ENCODE measurements at places on chromosomes 2 and 18. TPM values are rescaled to one million over a fixed set of nuclear protein-coding genes. Genes with fewer than 3 reads are reported as not detected.

TUBA4B gene
- polyA plus RNA-seq: 4.8 TPM

MREG gene
- polyA plus RNA-seq: 14.7 TPM

GKN2 gene
- 1.5 TPM for polyA plus RNA-seq

GRP gene
- 56.9 TPM for polyA plus RNA-seq

DNA sequence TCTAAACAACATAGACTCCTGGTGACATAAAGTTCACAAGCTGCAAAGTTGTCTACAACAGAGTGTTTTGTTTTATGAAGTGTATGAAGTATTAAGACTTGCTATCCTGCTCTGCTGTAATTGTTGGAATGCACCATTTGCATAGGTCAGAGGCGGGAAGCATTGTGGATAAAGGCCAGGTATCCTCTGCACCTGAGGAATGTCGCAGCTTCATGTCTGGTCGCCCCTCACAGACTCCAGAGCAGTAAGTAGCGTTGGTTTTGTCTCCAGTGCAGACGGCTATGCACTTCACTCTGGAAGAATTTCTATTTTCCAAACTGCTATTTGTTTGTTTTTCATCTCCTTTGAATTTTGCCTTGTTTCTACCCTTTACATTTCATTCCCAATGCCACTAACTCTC lies 63.1 kb downstream of the UNC80 start:
- DNase-seq: no peak

GRCh38 chr2:43005975-43006833 lies 213.8 kb upstream of the HAAO start:
- no peak for DNase-seq

- no peak for DNase-seq
Measured at GRCh38 chr18:48228301-48228715, 180.9 kb downstream of the ZBTB7C start.

- DNase-seq: no peak
Measured at GRCh38 chr2:144595686-144596072, 75.8 kb upstream of the ZEB2 start.

DNA sequence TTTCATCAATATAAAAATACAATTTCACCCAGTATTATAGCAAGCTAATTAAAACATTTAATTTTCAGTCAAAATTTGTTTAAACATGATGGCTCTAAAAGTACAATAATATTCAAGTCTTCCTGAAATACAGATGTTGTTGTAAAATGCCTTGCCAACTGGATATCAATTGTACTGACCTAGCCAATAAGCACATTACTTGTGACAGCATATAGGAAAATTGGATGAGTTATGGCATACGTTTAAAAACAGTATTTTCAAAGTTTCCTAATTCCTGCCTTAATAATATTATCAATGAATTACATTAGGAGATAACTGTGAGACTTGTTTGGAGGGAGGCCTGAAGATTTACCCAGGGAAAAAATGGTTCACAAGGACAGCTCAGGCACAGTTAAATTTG lies 336.9 kb upstream of the CDH20 start:
- no peak for DNase-seq

DNA sequence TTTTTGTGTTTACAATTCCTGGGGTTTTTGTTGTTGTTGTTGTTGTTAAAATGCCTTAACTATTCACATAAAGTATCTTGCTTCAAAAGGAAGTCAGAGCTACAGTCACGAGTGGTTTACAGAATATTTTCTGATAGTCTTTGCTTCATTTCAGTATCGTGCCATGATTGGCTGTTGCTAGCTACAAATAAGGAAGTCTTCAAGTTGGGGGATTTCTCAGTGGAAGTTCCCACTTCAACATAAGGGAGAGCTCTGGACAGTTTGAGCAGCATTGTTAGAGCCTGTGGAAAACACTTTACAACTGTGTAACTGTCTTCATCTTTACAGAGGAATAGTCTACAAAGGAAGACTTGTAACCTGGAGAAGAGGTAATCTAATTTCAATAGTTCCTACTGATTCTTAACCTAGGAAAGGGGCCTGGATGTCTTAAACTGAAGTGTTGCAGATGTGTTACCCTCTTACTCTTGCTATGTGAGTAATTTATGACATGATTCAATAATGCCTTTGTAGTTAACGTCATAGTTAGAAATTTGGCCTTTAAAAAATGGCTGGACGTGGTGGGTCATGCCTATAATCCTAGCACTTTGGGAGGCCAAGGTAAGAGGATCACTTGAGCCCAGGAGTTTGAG lies 23.4 kb upstream of the TANK start:
- DNase-seq: no peak

GRCh38 chr2:223929571-223930102 lies 15.5 kb downstream of the WDFY1 start:
- DNase-seq: peak; percentile 54

- DNase-seq: no peak
Measured at GRCh38 chr2:9069543-9069942, 66.1 kb upstream of the MBOAT2 start.

- no peak for DNase-seq
Measured at GRCh38 chr2:195995499-195995898, 73.1 kb downstream of the DNAH7 start.

GRCh38 chr2:71500426-71501079 lies 47.2 kb downstream of the DYSF start:
- DNase-seq: no peak

DNA sequence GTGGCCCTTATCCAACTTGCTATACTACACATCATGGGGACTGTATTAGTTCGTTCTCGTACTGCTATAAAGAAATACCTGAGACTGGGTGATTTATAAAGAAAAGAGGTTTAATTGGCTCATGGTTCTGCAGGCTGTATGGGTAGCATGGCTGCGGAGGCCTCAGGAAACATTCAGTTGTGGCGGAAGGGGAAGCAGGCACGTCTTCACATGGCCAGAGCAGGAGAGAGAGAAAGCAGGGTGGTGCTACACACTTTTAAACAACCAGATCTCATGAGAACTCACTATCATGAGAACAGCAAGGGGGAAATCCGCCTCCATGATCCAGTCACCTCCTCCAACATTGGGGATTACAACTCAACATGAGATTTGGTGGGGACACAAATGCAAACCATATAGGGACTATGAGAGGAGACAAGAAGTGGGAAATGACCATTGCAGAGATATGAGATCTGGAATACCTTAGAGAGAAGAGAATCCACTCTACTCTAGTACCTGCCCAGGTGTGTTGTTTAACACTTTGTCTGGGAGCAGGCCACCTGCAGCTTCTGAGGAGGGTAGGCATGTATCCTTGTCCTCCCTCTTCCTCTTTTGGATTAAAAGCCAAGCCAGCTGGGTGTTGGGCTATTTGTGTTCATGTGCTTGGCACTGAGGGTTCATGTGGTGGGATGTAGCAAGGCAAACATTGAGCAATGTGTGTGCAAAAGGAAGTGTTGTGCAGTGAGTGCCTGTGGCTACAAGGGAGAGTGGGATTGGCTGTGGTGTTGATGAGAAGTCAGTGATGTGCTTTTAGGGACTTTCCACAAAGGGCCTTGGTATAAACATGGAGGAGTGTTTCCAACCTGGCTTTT lies 22.8 kb downstream of the TTLL4 start:
- no peak for DNase-seq

GRCh38 chr2:177072090-177072489 lies 140.5 kb upstream of the HNRNPA3 start:
- DNase-seq: peak; percentile 46

DNA sequence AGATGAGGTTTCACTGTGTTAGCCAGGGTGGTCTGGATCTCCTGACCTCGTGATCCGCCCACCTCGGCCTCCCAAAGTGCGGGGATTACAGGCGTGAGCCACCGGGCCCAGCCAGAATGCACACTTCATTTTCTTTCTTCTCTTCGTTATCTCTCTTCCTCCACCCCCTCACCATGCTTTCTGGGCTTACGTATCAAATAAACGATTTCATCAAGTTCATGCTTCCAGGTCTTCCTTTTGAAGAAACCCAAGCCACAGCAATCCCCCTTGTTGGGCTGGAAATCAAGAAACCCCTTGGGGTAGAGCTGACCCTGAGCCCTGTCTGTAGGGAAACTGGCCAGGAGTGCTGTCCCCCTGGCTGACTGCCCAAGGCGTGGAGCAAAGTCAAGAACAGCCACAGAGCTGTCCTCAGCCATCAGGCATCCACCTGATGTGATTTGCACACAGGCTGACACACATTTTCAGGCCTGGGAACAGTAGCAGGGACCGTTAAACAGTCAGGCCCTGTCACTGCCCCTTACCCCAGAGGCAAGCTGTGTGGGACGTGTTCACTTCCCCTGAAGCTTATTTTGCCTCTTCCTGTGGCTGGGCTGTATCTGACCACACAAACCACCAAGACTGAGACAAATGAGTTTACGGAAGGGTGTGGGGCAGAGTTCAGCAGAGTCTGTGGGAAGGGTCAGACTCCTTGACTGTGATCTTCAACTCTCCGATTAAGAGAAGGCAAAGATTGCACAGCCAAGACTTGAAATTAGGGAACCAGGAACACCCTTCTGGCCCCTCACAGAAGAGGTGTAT lies 15.1 kb upstream of the NMUR1 start:
- no peak for DNase-seq

- DNase-seq: peak; percentile 86
Measured at GRCh38 chr2:217903859-217904613, 98.8 kb downstream of the TNS1 start.

- no peak for DNase-seq
Measured at GRCh38 chr2:75274936-75275335, 75.6 kb upstream of the TACR1 start.

- no peak for DNase-seq
Measured at GRCh38 chr2:232139171-232139594, 177.7 kb downstream of the DIS3L2 start.

DNA sequence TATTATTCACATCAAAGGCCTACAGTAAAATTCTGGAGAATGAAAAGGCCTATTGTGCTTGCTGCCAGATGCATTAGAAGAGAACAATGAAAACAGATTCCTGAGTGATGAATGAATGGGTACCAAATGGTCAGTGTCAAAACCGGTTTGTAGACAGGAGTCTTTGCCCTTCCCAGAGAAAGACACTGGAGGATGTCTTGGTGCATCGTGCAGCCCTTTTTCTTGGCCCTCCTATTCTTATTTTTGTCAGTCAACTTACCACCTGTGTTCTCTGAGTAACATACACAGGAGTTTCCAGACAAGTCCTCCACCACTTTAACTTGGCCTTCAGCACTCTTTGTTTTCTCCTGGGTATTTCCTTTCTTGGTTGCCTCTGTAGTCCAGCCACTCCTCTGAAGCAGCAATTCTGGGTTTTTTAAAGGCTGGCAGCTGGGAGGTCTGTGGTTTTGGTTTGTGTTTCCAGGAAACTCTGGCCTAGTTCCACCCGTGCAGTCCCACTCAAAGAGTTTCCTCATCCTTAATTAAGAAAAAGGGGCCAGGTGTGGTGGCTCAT lies 29.4 kb downstream of the PSTPIP2 start:
- DNase-seq: no peak

DNA sequence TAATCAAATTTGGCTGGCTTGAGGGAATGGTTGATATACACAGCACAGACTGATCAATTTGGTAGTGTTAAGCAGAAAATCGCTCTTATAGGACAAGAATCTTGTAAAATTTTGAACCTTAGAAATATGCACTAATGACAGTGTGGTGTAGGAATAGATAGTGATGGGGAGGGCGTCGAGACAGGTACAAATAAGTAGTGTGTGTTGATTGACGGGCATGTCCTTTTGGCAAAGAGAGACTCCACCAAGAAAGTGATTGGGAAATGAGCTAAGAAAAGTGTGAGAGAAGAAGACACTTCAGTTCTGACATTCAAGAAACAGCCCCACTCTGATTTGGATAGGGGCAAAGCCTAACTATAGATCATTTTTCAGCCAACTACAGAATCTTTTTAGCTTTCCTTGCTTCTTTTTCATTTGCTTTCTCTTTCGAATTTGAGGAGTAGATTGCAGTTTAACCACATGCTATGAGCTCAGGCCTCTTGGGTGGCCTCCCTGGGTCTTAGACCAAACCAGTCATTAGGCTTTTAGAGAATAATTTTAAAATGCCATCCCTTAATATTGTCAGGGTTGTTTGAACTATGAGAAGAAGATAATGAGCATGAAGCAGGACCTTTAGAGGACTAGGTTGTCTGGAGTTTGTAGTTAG lies 127.1 kb downstream of the CERS6 start:
- no peak for DNase-seq

GRCh38 chr18:54787616-54788015 lies 40.7 kb upstream of the RAB27B start:
- DNase-seq: no peak

- no peak for DNase-seq
Measured at GRCh38 chr18:8990276-8991031, 112.0 kb upstream of the NDUFV2 start.

- DNase-seq: no peak
Measured at GRCh38 chr2:212245880-212246279, 292.7 kb downstream of the ERBB4 start.

DNA sequence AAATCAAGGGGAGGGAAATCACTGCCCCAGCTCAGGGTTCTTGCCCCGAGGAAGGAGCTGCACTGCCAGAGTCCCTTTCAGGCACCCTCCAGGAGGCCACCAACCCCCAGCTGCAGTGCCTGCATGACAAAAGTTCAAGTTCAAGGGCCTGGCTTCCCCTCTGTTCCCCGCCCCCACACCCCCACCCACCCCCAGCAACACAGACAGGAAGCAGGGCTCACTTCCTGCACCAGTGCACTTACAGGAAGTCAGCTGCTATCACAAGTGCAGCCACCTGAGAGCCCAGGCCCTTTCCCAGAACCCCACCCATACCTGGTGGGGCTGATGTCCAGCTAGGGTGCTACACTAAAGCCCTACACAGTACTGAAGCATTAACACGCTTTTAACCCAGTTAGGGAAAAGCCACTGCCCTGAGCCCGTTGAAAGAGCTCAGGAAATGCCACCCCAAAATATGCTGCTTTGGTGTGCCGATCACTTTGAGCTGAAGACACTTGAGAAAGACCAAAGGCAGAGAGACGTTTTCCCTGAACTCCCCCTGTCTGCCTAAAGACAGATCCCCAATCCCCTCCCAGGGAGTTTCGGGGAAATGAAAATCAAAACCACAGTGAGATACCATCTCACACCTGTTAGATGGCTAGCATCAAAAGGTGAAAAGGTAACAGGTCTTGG lies 109.9 kb upstream of the CAB39 start:
- no peak for DNase-seq

DNA sequence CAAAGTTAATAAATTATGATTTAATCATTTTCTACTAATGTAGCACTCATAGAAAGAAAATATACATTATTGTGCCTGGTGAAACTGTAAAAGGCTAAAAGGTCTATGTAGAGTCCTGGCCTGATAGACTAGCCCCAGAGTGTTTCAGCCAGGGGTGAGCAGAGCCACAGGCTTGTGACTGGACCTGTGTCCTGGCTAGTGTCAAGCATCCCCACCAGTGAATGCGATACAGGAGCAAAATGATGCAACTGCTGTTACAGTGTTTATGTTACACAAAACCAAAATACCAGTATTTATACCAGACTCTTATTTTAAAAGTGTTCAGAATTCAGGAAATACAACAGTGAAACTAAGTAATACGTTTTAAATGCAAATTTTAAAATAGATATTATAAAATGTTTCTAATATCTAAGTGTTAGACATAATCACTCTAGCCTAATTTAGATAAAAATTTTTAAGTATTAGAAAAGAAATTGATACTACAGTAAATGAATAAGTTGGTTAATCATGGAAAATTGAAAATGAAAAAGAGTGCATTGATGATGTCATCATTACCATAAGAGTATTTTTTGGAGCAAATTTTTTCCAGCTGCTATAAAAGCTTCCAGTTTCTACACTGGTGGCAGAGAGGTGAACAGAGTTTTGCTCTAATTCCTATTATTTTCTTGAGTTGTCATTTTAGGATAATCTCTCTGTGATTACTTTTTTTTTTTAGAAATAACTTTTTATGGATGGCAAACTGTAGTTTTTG lies 6.2 kb upstream of the TSPYL6 start:
- DNase-seq: peak; percentile 8

All from right lung (tissue), 10 donors.